ENCODE measurements at places on chromosomes 4 and X. TPM values are rescaled to one million over a fixed set of nuclear protein-coding genes. Genes with fewer than 3 reads are reported as not detected.

The SSX2B gene
- not detected for total RNA-seq

The P2RY8 gene
- total RNA-seq, result not detected

The GPRASP1 gene
- total RNA-seq, result 30.0 TPM

The FHDC1 gene
- 7.9 TPM for total RNA-seq

The BST1 gene
- 2.7 TPM for total RNA-seq

The NAP1L2 gene
- total RNA-seq, result 29.7 TPM

The NSUN7 gene
- total RNA-seq, result 6.9 TPM

The ERAS gene
- total RNA-seq, result not detected

The SYP gene
- total RNA-seq, result 107 TPM

The TRPC5OS gene
- not detected for total RNA-seq

The SLITRK4 gene
- total RNA-seq, result 36.9 TPM

The FBXL5 gene
- 142 TPM for total RNA-seq

The WWC2 gene
- 12.5 TPM for total RNA-seq

The PASD1 gene
- not detected for total RNA-seq

The CPE gene
- 349 TPM for total RNA-seq

The TMEM271 gene
- total RNA-seq, result 11.6 TPM

The NDP gene
- 24.3 TPM for total RNA-seq

The CFP gene
- 0.49 TPM for total RNA-seq

The OPRPN gene
- not detected for total RNA-seq

The ZMAT1 gene
- 12.5 TPM for total RNA-seq

The MAGEB1 gene
- not detected for total RNA-seq

The CACNA1F gene
- total RNA-seq, result not detected

The CXCL8 gene
- total RNA-seq, result 4.7 TPM

The PNMA6F gene
- 0.49 TPM for total RNA-seq

The NOP14 gene
- 5.9 TPM for total RNA-seq

The CT45A3 gene
- not detected for total RNA-seq

The S100G gene
- not detected for total RNA-seq

The HELT gene
- total RNA-seq, result not detected

The FAM241A gene
- total RNA-seq, result 6.9 TPM

The CXCL13 gene
- total RNA-seq, result not detected

The APEX2 gene
- total RNA-seq, result 1.7 TPM

The NOX1 gene
- total RNA-seq, result not detected

The FGA gene
- not detected for total RNA-seq

The CCDC149 gene
- 19.2 TPM for total RNA-seq

The ELF4 gene
- 0.25 TPM for total RNA-seq

The ZNF718 gene
- 36.4 TPM for total RNA-seq

The RAB41 gene
- not detected for total RNA-seq

The XAGE1A gene
- not detected for total RNA-seq

The SLC10A6 gene
- 0.49 TPM for total RNA-seq

The COQ2 gene
- 9.1 TPM for total RNA-seq

The AMOT gene
- total RNA-seq, result 15.5 TPM

The CTAG1B gene
- total RNA-seq, result not detected

The TMPRSS11A gene
- total RNA-seq, result not detected

Data from temporal lobe (tissue), 4 donors.